ELR (cell line): ENCODE measurements at places on chromosomes 1 and 21.
A peak's percentile ranks its signal among the peaks of the same experiment; 100 is the strongest.

DNA sequence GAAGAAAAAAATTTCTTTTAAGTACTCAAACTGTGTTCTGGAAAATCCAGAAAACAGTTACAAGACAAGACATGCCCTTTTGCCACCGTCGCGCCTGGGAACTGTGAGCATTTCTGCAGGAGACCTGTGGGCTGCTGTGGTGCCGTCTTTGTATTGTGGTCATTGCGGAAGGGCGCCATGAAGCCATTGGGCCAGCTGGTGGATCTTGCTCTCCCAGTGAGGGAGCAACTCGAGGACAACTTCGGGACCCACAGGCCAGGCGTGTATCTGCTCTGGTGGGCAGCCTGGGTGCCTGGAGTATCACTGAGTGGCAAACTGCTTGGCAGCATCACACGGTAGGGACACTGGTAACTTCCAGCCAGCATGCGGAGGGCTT is 3.8 kb upstream of the THEMIS2 start:
- DNase-seq, result no peak

DNA sequence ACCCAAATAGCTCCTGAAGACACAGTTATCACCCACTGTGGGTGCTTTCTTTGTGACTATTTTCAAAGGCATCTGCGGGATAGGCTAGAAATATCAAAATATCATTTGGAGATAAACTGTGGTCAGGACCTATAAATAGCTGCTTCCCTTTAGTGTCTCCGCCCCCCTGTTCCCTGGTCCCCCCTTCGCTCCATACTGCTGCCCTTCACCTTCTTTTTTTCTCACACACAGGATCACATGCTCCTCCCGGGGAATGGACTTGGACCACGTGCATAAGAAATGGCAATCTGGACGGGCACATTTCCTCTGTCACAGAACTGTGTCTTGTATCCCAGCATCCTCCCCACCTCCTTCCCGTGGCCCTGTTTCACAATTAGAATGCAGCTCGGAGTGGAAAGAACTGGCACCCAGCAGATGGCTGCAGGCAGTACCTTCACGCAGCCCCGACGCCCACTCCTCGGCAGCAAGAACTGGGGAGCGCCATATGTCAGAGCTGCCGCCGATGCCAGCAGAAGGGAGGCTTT is 68.8 kb upstream of the SSX2IP start:
- peak; percentile 50 for DNase-seq

- peak; percentile 26 for DNase-seq
Observed at GRCh38 chr1:184298440-184299405, 88.1 kb upstream of the C1orf21 start.

GRCh38 chr1:55259911-55260609 is 44.9 kb upstream of the USP24 start:
- DNase-seq, result no peak

GRCh38 chr1:196302981-196303380 is 305.3 kb downstream of the KCNT2 start:
- no peak for DNase-seq

DNA sequence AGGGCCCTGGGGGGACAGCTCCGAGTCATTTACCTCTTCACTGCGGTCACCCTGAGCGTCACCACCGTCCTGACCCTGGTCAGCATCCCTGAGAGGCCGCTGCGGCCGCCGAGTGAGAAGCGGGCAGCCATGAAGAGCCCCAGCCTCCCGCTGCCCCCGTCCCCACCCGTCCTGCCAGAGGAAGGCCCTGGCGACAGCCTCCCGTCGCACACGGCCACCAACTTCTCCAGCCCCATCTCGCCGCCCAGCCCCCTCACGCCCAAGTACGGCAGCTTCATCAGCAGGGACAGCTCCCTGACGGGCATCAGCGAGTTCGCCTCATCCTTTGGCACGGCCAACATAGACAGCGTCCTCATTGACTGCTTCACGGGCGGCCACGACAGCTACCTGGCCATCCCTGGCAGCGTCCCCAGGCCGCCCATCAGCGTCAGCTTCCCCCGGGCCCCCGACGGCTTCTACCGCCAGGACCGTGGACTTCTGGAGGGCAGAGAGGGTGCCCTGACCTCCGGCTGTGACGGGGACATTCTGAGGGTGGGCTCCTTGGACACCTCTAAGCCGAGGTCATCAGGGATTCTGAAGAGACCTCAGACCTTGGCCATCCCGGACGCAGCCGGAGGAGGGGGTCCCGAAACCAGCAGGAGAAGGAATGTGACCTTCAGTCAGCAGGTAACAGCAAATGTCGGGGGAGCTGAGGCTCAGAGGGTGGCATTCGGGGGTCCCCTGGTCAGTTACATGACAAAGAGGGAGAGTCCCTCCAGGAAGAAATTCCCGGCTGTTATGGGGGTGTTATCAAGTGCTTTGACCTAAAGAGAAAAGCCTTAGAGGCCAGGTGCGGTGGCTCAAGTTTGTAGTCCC is 12.6 kb downstream of the SLC45A1 start:
- no peak for DNase-seq

DNA sequence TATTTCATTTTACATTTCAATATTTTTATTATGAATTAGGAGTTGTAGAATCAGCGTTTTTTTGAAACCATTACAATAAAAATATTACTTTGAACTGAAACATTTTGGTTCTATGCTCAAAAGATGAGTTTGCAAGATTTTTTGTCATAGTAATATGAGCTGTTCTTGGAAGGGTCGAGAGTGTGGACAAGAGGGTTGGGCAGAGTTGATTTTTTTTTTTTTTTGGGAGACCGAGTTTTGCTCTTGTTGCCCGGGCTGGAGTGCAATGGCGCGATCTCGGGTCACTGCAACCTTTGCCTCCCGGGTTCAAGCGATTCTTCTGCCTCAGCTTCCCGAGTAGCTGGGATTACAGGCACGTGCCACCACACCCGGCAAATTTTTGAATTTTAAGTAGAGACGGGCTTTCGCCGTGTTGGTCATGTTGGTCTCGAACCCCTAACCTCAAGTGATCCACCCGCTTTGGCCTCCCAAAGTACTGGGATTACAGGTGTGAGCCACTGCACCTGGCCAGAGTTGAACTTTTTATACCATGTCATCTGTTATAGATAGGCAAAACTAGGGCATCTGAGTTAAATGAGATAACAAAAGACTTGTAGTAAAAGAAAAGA is 3.3 kb downstream of the CACYBP start:
- DNase-seq, result no peak

GRCh38 chr21:44463724-44464123 is 8.4 kb downstream of the LRRC3 start:
- DNase-seq, result no peak

GRCh38 chr1:195594322-195594721 is 1013.9 kb downstream of the KCNT2 start:
- no peak for DNase-seq

DNA sequence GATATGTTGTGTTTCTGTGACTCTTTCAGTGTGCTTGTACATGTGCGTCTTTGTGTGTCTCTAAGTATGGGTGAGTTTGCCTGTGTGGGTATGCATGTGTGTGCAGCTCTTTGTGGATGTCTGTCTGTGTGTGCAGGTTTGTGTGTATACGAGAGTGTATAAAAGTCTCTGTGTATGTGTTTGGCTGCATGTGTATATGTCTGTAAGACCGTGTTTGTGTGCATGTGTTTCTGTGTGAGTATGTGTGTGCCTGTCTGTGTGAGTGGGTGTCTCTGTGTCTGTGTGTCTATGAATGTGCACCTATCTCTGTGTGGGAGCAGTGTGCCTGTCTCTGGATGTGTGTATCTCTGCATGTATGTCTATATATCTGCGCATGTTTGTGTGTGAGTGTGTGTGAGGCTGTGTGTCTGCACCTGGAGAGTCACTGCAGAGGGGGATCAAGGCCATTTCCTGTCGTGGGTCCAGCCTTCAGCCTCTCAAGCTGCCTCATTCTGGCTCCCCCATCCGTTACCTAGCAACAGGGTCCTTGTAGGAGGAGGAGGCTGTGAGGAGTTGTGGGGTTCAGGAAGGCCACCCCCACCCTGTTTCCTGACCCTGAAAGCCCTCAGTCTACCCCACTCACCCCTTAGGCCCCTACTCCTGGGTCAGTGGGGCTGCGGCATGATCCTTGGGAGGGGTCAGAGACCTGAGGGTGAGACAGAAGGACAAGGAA is 10.4 kb downstream of the FGR start:
- no peak for DNase-seq

- DNase-seq, result no peak
Observed at GRCh38 chr1:111747947-111748346, 7.8 kb upstream of the DDX20 start.

DNA sequence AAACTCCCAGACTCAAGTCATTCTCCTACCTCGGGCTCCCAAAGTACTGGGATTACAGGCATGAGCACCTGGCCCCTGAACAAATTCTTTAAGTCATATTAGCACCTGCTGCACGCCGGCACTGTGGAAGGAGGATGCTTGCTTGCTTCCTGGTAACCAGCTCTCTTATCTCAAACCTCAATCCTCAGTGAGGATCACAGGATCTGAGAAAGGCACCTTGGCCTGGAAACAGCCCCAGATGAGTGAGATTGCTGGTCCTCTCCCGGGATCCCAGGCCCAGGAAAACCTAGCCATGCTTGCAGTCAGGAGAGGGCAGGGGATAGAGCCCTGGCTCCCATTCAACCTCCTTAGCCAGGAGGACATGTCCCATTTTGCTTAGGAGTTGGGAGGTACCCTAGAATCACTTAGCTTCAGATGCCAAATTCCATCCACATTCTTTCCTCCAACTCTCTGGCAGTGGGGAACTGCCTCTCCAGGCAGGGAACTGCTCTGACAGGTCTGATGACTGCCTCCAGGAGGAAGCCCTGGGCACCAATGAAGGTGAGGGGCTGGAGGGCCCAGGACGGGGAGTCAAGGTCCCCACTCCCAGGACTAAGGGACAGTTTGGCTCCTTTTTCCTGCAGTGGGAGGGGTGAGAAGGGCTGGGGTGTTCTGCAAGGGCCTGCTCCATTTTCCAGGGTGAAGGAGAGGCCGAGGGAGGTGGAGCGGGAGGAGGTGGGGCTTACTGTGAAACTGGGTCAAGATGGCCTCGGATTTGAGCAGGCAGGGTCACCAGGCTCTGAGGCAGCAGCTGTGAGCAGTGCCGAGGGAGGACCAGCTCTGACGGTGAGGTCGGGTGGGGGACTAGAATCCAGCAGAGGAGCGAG is 9.5 kb downstream of the GPR37L1 start:
- no peak for DNase-seq

DNA sequence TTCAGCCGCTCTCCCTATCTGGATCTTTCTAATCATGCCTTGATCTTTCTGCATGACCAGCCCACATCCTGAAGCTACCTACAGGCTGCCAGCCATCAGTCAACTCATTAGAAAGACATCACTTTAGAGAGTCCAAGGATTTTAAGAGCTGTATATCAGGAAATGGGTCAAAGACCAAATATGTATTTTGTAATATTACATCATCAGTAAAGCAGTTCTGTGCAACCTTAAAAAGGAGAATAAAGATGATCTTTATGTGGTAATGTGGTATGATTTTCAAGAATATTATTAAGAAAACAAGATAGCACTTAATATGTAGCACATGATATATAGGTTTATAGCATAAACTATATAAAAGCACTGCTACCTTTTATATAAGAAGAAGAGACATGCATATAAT is 47.6 kb downstream of the SLC30A7 start:
- no peak for DNase-seq

- no peak for DNase-seq
Observed at GRCh38 chr1:229582011-229582694, 23.6 kb upstream of the ABCB10 start.

DNA sequence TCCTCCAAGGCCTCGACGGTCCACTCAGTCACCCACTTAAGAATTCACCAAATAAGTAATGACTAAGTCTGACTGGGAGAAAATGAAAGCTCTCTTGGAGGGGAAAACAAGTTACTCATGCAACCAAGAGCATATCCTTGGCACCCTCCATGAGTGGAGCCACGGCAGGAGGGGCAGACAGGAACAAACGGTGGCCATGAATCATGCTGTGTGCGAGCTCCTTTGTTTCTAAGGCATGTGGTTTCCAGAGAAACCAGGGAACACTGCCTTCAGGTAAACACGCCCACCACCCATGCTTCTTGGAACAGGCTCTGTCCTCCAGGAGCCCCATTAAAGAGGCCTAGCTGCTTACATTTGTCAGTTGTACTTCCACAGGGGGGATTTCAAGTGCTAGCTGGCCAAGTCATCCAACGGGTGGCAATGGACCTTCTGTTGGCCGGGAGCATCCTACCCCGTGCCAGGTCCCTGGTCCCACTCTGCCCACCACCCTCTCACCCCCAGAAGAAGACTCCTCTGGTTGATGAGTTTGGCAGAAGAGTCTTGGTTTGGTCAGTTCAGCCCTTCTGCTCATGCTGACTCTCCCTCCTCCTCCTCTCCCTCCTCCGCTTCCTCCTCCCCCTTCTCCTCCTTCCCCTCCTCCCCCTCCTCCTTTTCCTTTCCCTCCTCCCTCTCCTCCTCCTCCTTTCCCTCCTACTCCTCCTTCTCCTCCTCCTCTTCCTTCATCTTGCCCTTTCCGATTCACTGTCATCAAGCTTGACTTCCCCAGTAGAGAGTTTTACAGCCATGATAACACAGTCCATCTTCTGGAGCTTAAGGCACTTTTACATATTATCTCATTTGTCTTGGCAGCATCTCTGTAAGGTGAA is 107.6 kb downstream of the CCDC185 start:
- peak; percentile 98 for DNase-seq

DNA sequence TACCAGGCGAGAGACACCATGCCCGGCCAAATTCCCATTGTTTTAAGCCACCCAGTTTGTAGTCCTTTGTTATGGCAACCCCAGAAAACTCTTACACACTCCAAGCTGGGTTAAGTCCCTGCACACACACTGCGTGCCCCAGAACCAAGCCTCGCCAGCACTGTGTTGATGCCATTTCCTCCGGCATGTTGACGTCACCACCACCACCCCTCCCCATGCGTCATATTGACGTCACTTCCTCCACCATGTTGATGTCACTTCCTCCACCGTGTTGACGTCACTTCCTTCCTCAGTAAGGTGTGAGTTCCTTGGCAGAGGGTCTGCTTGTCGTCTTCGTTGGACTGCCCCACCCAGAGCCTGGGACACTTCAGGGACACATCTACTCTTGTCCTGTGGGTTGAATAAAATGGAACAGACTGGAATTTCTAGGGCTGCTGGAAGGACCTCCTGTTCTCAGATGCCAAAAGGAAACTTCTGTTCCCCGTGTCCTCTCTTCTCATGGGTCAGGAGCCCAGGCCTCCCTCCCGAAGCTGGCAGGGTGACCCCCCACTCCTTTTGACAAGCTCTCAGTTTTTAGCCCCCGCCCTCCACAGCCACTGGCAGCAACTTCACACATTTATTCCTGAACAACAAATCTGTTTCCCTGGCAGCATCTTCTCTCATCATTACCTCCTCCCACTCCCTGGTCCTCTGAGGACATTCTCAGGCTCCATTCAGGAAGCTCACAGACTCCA is 643.3 kb downstream of the NPHP4 start:
- no peak for DNase-seq

GRCh38 chr1:25051504-25051903 is 121.4 kb upstream of the RUNX3 start:
- DNase-seq, result no peak

DNA sequence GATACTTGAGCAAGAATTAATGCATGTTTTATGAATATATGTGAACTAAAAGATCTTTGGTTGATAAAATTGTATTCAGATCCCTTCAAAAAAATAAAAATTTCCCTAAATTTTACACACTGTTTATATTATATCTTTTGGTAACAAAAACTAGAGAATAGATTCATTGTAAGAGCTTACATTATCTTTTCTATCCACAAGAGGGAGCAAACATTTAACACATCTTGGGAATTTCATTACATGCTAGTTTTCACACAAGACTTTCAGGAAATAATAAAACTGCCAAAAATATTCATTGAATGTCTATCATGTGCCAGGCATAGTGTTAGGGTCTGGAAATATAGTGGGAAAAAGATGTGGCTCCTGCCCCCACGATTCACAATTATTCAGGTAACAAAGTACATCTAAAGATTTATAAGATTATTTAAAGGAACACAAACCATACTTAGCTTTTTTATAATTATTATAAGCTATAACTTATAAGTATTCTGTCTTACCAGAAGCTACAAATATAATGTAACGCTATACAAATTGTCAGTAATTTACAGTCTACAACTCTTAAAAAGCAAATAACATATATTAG is 30.6 kb downstream of the FAF1 start:
- DNase-seq, result peak; percentile 66
